ENCODE measurements at places on chromosomes 16 and 17.
A peak's percentile ranks its signal among the peaks of the same experiment; 100 is the strongest.

DNA sequence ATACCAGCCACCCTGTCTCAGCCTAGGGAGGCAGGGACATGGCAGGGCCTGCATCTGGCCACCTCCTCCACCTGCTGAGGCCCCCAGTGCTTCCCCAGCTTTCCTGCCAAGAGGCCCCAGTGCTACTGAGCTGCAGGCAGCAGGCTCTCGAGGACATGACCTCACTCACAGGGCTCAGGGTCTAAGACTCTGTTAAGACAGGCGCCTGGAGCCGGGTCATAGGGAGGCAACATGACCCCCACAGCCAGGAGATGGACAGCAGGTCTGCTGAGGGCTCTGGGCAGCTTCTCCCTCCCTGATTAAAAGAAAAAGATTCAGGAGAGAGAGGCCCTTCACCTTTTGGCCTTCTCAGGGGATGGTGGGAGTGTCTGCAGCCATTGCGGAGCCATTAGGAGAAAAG lies 23.2 kb upstream of the FASN start:
- no peak for DNase-seq

DNA sequence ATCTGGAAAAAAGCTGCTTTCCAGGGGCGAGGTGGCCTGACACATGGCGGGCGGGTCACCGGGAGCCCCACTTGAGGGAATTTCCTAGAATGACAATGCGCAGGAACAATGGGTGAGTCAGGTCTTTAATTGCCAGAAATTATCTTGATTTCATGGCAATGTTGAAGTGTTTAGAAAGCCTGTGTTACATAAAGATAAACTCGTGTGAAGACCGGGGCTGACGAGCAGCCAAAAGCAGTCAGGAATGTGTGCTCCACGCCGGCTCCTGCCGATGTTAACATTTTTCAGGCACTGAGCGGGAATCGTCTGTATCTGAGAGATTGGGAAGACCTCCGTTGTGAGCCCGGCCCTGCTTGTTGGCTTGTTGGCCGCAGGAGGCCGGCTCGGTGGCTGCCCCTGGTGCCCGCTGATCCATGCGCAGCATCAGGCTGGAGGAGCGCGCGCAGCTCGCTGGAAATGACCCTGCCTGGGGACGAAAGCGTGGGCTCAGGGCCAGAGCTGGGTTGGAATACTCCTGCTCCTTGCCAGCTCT lies 353.1 kb downstream of the FOXL1 start:
- DNase-seq: no peak

DNA sequence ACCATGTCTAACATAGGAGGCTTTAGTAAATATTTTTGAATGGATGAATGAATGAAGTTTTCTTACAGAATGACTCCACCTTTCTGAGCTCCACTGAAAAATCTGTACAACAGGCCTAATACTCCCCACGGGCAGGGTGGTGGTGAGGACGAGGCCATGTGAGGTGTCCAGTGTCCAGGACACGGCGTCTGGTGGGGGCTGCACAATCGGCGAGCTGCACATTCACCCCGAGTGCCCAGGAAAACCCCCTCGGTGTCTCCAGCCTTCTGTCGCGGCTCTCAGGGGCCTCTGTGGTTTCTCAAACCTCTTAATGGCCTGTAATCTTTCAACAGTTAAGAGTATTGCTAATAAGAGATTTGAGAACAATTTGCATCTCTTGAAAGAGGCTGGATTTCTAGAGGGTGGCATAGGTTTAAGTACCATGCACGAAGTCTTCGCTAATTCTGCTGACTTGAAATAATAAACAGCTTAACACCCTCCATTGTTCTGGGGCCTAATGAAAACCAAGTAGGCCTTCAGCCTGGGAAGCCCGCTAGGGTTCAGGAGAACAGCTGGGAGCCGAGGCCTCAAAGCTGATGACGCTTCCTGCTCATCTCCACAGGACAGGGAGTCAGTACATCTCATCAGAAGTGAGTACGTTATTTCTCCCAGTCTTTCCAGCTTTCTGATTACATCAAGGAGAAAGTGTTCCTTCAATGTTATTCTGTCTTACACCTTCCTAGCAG lies 304.6 kb upstream of the FOXF1 start:
- DNase-seq: no peak

GRCh38 chr17:29514792-29515191 lies 52.0 kb downstream of the ABHD15 start:
- no peak for DNase-seq

GRCh38 chr17:61723183-61723582 lies 132.2 kb upstream of the NACA2 start:
- no peak for DNase-seq

DNA sequence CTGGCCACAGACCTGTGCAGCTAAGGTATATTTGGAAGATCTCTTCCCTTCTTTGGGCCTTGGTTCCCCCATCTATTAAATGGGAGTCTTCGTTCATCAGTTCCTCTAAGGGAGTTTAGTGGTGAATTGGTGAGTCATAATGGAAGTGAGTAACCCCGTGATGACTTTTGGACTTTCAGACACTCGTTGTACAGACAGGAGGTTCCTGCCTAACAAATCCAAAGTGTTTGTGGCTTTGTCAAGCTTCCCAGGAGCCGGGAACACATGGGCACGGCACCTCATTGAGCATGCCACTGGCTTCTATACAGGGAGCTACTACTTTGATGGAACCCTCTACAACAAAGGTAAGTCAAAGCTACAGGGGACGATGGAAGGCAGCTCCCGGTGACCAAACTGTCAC lies 40.4 kb downstream of the WSCD1 start:
- no peak for DNase-seq

- no peak for DNase-seq
Observed at GRCh38 chr16:56946767-56947603, 14.8 kb upstream of the CETP start.

DNA sequence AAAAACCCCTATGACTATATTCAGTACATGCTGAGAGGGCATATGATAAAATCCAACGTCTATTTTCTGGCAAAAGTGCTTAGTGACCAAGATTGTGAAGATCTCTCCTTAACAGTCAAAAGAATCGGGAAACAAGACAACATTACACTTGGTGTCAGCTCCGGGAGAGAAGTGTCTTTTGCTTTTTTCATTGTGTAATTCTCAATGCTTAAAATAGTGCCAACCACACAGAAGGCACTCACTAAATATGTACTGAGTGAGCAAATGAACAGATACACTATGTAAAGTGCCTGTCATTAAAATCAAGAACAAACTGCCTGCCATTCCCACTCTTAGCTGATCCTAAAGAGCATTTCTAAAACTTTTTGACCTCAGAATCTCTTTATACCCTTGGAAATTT lies 34.1 kb downstream of the VPS53 start:
- no peak for DNase-seq

DNA sequence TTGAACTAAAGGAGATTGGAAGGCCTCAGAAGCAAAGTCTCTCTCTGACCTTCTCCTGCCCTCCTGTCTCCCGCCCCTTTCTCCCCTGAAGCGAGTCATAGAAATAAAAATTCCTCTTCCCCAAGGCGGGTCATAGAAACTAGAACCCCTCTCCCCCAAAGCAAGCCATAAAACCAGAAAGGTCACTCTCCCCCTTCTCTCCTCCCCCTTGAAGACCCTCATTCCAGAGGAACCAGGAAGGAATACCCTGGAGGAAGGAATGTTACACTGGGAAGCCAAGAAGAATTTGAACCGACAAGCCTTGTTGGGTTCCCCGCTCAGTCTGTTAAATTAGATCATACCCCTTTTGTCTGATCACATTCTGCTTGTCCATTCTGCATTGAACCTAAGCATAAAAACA lies 2.7 kb upstream of the GJC1 start:
- DNase-seq: no peak

- DNase-seq: no peak
Observed at GRCh38 chr17:81018044-81018802, 16.7 kb upstream of the BAIAP2 start.

GRCh38 chr17:64281962-64282752 lies 19.1 kb upstream of the TEX2 start:
- peak; percentile 32 for DNase-seq

- DNase-seq: no peak
Observed at GRCh38 chr16:49856672-49857330, 889 bp upstream of the ZNF423 start.

DNA sequence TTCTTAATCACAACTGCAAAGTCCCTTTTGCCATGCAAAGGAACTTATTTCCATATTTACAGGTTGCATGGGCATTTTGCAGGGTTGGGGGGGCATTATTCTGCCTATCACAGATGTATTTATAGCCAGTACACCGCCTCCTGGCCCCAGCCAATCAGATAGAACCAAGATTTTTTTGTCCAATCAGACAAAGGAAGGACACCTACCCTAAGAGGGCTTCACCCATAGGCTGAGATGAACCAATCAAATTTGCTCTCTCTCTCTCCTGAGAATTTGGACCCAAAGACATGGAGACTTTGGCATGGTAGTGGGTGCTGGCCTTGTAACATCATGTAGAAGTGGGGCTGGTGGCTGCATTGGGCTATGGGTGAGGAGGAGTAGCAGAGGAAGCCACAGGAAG lies 3.9 kb upstream of the KCNG4 start:
- no peak for DNase-seq

DNA sequence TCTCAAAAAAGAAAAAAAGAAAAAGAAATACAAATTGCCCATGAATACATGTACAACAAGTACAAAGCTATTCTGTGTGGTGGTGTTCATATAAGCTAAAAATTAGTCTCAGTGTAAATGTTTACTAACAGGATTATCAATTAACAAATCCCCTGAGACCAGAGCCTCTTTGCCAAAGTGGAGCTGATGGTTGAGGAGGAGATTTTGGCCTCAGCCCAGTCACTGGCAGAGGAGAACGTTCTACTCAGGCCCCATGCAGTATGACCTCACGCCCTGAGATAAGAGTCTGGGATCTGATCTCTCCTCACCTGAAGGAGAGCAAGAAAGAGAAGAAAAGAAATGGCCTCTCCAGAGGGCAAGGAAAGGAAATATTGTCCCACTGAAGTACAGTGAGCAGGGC lies 35.5 kb upstream of the NOL11 start:
- no peak for DNase-seq

- no peak for DNase-seq
Observed at GRCh38 chr17:1173432-1174262, 6.1 kb downstream of the ABR start.

DNA sequence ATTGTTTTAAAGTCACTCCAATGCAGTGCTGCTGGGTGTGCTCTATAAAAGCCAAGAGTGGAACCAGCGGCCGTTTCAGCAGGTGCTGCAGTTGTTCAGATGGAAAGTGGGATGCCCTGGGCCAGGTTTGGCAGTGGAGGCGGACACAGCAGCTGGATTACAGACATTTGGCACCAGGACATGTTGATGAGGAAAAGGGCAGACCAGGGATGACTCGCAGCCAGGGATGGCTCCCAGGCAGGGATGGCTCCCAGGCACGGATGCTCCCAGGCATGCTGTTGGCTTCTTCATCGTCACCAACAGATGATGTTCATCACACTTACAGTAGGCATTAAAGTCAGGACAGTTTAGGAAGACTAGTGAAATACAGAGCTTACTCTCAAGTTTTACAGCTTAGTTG lies 10.0 kb downstream of the GAN start:
- DNase-seq: no peak

GRCh38 chr16:56931271-56931891 lies 561 bp upstream of the HERPUD1 start:
- DNase-seq: no peak

DNA sequence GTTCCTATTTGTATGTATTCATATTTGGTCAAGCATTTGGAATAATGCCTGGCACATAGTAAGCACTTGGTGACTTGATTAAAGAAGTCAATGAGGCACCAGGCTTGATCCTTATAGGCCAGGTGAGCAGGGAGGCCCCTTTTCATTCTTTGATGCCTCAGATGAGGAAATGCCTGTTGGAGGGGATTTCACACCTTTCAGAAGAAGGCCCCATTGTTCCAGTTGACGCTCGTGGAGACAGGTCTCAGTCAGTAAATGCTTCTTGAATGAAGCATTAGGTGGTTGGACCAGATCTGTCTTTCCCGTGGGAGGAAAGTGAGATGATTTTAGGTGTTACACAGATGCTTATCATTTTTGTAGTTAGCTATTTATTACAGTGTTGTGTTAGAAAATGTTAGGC lies 13.0 kb downstream of the LCMT1 start:
- no peak for DNase-seq

DNA sequence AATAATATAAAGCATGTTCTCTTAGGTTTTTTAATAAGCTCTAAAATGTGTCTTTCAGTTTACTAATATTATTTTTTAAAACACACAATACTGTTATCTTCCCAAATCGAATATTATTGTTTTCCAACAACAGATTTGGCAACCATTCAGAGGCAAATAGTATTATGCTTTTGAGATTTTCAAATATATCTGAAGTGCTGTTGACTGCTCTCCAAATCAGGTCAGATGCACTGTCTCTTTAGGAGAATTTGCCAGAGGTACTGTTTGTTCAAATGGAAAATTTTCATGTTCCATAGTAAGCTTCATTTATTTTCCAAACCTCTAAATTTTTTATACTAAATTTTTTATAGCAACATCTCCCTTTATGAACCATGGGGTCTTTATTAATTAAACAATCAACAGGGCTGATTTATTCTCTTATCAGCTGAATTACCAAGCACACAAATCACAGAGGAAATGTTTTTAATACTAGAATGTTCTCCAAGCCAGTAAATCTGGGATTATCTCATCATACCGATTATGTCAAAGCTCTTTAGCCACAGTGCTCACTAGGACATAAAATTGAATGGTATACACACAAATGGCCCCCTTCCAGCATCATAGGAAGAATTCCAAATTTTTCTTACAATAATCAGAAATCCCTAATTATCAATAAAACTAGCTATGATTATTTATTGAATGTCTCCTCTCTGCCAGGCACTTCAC lies 108.8 kb upstream of the HLF start:
- DNase-seq: no peak

DNA sequence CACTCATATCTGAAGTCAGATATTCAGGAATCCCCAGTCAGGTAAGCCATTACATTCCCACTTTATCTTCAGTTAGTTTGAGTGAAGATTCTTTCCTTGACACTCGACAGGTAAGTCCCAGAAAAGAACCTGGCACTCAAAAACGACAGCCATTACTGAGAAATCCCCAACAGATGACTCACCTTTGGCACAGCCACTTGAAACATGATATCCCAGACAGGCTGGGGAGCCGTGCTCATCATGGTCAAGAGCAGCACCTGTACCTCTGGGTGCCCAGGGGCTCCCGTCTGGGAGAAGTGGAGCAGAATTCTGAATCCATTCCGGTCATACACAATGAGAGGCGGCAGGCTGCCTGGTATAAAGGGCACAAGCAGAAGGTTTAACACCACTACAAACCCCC lies 16.8 kb upstream of the COG7 start:
- DNase-seq: no peak

- no peak for DNase-seq
Observed at GRCh38 chr16:30558789-30559377, 709 bp upstream of the ZNF764 start.

DNA sequence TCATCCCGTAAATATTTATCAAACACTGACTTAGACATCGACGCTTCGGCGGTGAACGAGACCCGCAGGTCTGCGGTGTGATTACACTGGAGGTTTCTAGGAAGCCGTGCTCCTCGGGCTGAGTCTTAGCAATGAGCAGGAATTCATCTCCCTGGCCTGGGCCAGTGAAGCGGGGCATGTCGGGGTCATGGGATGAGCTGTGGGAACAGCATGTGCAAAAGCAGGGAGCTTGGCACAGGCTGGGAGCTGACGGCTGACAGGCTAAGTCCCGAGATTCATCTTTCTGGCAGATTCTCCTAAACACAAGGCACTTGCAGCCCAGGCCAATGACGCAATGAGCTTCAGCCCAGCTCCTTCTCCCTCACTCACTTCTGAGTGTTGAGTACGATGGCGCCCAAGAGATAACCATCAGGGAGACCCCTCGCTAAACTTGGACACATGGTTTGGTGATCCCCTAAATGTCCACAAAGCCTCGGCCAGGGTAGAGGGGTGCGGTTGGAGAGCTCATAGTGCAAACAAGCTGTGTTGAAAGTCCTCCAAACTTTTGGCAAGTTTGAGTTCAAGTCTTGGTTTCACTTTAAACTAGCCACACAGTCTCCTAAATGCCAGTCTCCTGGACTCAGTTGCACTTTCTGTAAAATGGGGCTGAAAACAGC lies 12.8 kb downstream of the CRISPLD2 start:
- no peak for DNase-seq

All from SHP77 (cell line).